ENCODE measurements at places on chromosomes 4 and X.

GRCh38 chrX:40933706-40934425 is 151.4 kb upstream of the USP9X start:
- DNase-seq: no peak

- DNase-seq: no peak
Observed at GRCh38 chr4:102007959-102008425, 217.5 kb downstream of the BANK1 start.

- no peak for DNase-seq
Observed at GRCh38 chr4:6236816-6237390, 32.7 kb upstream of the WFS1 start.

DNA sequence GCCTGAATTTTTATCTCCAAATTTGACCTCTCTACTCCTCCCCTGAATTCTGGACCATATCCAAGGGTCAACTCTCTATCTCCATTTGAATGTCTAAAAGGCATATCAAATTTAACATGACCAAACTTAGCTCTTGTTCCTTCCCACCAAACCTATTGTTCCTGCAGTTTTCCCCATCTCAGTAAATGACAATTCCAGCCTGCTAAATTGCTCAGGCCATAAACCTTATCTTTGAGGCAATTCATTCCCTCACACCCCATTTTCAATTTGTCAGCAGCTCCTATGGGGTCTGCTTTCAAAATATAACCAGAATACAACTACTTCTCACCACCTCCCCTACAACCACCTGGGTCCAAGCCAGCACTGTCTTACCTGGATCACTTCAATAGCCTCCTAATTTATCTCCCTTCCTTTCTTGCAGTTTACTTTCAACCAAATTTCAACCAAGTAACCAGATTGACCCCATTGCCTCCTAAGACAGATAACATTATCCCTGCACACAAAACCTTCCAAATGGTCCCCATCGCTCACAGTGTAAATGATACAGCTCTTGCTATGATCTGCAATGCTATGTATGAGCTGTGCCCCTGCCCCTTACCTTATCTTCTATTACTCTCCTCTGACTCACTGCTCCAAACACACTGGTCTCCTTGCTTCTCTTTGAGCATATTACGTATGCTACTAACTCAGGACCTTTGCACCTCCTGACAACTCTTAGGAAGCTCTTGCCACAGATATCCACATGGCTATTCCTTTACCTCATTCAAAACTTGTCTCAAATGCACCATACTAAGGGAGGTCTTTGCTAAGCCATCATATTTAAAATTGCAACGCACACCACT is 66.0 kb downstream of the CAMK2D start:
- no peak for DNase-seq

Data from stimulated activated CD8-positive, alpha-beta memory T cell treated with anti-CD3 and anti-CD28 coated beads, Interleukin-12 subunit alpha, Interleukin-12 subunit beta, amount 100 ng/mL, for 1 hour (primary cell).